Activated CD4-positive, alpha-beta T cell treated with anti-CD3 and anti-CD28 coated beads for 36 hours (primary cell): ENCODE measurements at places on chromosomes 6 and 20.

DNA sequence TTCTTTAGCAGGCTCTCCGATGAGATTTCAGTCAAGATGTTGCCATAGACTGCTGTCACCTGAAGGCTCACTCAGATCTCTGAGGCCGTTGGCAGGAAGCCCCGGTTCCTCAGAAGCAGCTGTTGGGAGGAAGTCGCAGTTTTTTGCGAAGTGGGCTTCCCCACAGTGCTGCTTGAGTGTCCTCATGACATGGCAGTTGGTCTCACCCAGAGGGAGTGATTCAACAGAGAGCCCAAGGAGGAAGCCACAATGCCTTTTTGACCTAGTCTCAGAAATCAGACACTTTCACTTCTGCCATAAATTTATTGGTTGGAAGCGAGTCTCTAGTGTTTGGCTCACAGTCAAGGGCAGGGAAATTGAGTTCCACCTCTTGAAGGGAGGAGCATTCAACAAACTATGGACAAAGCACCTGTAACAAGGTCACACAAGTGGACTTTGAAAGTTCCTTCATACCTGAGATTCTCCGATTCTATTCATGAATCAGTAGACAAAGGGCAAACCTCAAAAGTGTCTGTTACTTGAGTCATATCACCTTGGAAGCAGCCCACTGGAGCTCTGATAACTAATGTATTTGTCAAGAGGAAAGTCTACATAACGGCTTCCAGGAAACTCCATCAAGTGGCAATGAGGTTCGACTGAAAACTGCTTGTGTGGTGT is 208.3 kb downstream of the TASP1 start:
- DNase-seq, result peak; percentile 57

GRCh38 chr6:17666646-17667045 is 40.1 kb downstream of the NUP153 start:
- DNase-seq, result no peak

DNA sequence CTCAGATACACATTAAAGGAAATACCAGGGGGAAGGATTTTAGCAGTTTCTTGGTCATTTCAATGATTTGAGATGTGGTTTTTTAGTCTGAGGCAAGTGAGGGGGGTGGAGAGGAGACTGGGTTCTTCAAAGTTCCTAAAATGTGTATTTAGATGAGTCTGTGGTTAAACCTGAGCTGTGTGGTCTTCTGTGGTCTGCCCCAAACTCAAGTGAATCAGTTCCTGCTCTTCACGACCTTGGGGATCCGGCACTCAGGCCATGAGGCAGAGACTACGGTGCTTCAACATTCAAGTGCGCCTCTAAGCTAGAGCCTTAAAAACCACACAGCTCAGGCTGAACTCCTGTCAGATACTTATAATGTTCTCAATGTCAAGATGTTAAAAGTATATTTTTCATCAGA is 406.7 kb downstream of the LMBRD1 start:
- DNase-seq, result no peak

GRCh38 chr20:20195021-20195705 is 142.8 kb downstream of the CFAP61 start:
- no peak for DNase-seq

DNA sequence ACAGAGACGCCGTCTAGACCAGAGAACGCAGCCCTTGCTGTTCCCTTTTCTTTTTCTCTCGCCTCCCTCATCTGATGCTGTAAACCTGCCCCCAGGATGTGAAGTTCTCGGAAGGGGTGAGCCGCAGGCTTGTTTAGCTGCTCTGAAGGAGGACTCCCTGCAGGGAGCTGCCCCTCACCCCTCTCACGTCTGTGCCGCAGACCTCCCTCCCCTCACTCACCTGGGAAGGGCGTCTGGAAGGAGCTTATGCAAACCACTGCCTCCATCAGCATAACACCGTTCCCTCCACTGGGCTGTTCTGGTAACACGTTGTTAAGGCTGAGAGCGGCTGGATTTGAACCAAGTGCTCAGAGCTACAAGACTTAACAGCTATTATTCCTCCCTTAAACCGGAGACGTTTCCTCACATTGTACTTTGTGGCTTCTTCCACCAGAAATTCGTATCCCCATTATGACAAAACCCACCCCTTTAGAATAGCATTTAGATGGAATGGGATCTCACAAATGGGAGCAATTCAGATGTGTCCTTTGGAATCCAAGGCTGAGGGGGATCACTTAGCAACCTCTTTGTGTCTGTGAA is 99.8 kb downstream of the SMOC2 start:
- DNase-seq, result no peak

DNA sequence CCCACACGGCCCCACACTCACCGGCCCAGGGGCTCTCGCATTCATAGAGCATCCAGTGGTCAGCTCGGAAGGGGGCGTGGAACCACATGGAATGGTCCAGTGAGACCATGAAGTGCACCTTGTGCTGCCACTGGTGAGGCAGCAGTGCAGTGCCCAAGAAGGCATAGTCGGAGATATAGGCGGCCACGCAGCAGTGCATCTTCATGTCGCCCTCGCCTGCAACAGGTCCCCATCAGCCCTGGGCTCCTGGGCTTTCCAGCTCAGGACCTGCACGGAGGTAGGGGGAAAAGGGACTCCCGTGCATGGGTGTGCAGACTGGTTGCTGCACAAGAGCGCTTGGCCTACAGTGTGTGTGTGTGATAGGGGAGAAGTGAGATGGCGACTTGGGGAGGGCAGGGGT is 9.9 kb downstream of the SNX21 start:
- no peak for DNase-seq

DNA sequence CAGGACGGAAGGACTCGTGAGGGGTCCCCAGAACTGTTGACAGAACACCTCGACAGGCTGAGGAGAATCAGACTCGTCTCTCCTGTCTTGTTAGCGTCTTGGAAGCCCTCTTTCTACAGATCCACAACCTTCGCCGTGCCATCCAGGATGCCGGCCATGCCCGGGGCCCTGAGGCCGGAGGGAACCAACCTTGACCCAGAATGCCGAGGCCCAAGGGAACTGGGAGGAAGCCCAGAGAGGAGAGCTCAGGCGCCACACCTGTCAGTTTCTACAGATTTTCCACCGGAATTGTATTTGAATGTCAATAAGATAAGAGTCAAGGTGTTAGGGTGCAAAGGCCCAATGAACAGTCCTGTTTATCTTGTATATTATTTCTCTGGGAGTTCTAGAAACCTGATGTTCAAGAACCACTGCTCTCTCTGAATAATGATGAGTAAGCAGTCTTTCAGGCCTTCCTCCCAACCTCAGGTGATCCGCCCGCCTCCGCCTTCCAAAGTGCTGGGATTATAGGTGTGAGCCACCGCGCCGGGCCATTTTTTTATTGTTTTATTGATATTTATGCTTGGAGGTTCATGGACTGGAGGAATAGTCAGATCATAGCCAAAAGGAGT is 799 bp upstream of the ME1 start:
- no peak for DNase-seq

DNA sequence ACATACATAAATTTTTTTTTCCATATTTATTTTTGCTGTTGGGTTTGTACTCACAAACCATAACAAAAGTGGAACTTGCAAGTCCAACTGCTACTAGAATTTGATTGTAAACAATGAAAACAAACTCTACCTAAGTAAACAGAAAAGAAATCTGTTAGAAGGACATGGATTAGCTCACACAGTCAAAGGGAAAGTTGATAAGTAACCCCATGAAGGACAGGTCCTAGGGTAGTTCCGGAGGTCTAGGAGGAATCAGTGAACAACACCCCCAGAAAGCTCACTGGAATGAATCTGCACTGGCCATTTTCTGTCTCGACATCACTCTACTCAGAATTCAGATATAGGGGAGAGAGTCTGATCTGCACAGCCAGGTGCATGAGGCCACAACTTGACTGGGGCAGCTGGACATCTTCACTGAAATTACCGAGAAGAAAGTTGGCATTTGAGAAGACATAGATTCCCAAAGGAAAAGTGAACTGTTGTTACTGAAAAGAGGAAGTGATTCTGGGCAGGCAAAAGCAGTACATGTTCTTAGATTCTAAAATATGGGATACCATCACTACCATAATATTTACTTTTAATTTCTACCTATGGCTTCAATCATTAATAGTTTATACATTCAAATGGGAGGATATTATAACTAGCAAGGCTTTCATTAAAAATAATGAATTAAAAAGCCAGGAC is 76.4 kb downstream of the HMGN3 start:
- DNase-seq, result no peak
